Germinal center (tissue), 1 donor: ENCODE measurements at places on chromosomes 5 and 9.
A peak's percentile ranks its signal among the peaks of the same experiment; 100 is the strongest.

DNA sequence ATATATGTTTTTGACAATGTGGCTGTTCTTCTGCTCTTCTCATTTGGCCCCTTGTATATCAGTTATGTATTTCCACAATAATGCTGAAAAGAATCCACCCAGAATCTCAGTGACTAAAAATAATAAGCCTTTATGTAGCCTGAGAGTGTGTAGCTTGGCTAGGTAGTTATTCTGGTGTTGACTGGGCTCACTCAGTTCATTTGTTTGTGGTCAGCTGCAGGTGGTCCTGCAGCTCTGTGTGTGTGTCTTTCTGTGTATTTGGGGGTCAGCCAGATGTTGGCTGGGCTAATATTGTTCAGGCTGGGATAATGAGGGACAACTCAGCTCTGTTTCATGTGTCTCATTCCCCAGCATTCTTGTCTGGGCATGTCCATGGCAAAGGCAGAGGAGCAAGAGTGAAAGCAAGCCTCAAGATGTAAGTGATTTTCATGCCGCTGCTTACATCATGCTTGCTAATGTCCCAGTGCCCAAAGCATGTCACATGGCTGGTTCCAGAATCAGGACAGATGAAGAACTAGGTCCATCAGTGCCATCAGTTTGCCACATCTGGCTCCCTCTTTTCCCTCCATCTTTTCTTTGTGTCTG lies 162.8 kb downstream of the KCTD16 start:
- DNase-seq = no peak

GRCh38 chr5:104241046-104241445 lies 678.5 kb upstream of the NUDT12 start:
- DNase-seq = no peak

- peak; percentile 29 for DNase-seq
Measured at GRCh38 chr9:107137495-107138202, 145.4 kb upstream of the RAD23B start.

GRCh38 chr5:30808996-30809395 lies 384.5 kb upstream of the CDH6 start:
- no peak for DNase-seq

- no peak for DNase-seq
Measured at GRCh38 chr5:126277762-126278161, 145.4 kb upstream of the GRAMD2B start.

- peak; percentile 64 for DNase-seq
Measured at GRCh38 chr9:76576344-76576743, 117.4 kb downstream of the GCNT1 start.

DNA sequence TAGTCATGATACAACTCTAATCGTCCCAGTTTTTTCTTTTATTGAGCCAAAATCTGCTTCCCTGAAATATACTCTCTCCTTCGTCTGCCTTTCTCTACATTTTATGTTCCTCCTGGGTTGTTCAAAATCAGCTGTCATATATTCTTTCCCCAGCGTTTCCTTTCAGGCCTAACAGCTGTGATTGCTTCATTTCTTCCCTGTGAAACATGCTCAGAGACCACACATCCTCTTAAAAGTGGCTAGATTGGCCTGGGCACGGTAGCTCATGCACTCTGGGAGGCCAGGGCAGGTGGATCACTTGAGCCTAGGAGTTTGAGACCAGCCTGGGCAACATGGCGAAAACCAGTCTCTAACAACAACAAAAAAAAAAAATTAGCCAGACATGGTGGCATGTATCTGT lies 25.1 kb downstream of the NFX1 start:
- DNase-seq = no peak

DNA sequence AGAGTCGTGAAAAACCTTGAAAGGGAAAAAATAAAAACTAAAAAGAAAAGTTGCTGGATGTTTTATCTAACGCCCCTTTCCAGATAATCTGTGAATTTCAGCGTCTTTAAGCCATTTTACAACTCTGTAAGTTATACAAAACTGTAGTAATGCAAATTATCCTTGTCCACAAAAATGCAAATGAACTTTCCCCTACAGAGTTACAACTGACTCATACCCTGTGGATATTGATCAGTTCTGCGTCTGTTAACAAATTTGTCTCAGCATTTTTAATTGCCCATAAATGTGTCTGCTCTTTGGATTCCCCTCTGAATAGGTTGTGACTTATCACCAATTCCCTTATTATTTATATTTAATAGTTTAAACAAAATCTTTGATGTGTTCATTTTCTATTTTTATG lies 105.9 kb upstream of the PRLR start:
- DNase-seq = no peak

DNA sequence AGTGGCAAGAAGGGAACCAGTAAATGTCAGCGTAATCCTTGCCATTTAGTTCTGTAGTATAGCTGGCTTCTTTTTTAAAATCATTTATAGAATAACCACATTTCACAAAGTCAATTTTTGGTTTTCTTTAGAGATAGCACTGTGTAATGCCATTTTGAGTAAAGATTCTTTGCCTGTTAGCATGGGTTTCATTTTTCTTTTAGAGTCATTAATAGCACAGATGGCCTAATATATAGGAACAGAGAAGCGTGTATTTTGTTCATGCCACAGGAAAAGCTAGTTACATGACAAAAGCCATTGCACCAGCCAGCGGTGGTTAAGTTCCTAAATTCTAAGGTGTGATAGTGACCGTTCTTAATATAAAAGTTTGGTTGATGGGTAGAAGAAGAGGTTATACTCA lies 1363.9 kb downstream of the MAT2B start:
- no peak for DNase-seq

DNA sequence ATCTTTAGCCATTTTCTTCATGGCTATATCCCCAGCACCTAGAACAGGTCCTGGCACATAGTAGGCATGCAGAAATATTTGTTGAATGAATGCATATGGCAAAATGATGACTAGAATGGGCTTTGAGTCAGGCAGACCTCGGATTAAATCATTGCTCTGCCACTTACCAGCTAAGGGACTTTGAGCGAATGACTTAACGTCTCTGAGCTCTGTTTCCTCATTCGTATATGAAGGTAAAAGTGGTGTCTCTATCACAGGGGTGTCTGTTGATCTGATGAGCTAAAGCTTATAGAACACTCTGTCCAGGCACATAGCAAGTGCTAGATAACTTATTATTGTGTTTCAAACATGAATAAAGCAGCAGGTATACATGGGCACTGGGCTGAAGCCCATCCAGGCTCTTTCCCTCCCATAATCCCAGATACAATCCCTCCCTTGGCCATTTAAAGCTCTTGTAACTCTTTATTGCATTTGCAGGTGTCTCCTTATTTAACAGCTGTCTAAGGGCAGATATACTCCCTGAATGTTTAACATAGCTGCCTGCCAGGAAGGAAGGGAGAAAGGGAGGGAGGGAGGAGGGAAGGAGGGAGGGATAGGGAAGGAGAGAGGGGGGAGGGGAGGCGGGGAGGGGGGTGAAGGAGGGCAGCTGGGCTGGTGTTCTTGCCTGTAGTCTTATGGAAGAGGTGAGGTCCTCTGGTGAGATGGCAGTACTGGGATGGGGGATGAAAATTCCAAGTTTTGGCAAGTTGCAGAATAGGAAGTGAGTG lies 23.2 kb upstream of the STXBP1 start:
- DNase-seq = no peak

- no peak for DNase-seq
Measured at GRCh38 chr9:124272979-124273378, 15.2 kb downstream of the NEK6 start.

DNA sequence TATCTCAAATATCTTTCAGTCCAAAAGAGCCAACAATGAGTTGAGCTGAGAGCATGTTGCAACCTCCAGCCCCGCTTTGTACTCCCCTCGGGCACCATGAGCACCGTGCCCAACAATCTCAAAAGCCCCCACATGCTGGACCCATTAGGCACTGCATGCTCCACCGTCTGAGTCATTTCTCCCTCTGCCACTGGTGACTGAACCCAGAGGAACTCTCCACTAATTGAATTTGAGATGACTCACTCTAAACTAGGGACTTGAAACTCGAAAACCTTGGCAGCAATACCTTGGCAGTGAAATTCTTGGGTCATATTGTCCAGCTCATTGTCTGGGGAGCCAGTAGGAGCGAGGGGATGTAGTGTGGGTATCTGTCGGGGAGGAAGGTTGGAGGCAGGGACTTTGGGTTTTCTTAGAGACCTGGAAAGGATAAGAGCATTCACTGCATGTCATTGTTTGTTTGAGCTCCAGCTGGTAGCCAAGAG lies 49.9 kb upstream of the SLIT3 start:
- DNase-seq = no peak

DNA sequence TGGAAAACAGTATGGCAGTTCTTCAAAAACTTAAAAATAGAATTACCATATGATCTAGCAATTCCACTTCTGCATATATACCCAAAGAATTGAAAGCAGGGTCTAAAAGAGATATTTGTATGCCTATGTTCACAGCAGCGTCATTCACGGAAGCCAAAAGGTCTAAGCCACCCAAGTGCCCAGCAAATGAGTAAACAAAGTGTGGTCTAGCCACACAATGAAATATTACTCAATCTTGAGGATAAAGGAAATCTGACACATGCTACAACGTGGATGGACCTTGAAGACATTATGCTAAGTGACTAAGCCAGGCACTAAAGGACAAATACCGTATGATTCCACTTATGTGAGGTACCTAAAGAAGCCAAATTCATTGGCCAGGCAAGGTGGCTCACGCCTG lies 11.1 kb upstream of the MED27 start:
- no peak for DNase-seq

GRCh38 chr9:106277966-106278365 lies 583.6 kb downstream of the TMEM38B start:
- no peak for DNase-seq

DNA sequence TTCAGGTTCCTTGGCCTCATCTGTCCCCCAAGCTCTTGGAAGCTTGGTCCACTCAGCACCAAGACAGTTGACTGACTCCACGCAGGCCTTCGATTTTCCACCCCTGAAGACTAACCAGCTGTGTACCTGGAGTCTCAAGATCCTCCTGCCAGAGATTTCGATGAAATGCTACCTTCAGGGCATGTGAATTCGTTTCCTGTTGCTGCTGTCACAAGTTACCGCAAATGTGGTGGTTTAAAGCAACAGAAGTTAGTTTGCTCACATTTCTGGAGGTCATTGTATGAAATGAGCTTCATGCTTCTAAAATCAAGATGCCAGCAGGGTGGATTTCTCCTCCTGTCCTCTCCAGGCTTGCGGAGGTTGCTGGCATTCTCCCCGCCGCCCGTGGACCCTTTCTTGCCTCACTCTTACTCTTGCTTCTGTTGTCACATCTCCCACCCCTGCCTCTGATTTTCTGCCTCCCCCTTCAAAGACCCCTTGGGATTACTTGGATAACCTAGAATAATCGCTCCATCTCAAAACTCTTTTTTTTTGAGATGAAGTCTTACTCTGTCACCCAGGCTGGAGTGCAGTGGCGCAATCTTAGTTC lies 27.6 kb upstream of the RETREG1 start:
- DNase-seq = no peak

- no peak for DNase-seq
Measured at GRCh38 chr9:22169243-22169642, 160.1 kb upstream of the CDKN2B start.

DNA sequence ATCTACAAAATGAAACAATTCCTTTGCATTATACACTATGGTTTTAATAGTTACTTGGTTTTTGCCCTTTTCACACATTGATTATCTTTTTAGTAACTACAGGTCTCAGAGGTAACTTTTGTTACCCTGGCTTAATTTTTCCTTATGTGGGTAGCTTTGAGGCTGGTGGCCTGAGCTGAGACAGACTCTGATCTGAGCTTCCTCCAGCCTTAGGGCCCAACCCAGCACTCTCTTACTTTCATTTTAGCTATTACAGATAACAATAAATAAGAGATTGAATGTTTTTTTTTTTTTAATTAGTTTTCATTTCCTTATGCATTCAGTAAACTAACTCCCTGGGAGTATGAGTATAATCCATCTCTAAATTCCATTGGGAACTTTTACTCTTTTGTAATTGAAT lies 15.1 kb upstream of the OXCT1 start:
- DNase-seq = no peak

DNA sequence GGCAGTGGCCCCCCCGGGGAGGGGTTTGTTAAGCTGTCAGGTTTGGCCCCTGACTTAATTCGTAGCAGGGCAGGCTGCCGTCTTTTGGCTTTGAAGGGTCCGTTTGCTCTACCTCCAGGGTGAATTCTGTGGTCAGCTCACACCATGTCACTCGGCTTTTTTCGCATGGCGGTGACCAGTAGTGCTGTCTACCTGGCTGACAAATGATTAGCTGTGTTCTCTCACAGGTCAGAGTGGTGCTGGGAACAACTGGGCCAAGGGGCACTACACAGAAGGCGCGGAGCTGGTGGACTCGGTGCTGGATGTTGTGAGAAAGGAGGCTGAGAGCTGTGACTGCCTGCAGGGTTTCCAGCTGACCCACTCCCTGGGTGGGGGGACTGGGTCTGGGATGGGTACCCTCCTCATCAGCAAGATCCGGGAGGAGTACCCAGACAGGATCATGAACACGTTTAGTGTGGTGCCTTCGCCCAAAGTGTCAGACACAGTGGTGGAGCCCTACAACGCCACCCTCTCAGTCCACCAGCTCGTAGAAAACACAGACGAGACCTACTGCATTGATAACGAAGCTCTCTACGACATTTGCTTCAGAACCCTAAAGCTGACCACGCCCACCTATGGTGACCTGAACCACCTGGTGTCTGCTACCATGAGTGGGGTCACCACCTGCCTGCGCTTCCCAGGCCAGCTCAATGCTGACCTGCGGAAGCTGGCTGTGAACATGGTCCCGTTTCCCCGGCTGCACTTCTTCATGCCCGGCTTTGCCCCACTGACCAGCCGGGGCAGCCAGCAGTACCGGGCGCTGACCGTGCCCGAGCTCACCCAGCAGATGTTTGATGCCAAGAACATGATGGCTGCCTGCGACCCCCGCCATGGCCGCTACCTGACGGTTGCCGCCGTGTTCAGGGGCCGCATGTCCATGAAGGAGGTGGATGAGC lies 1.4 kb downstream of the TUBB4B start:
- no peak for DNase-seq

GRCh38 chr5:177459357-177459756 lies 12.7 kb downstream of the PRR7 start:
- DNase-seq = no peak

- peak; percentile 87 for DNase-seq
Measured at GRCh38 chr5:122774861-122775549, at the start of gene SNX2. SNX2 (plus strand) TSS chr5:122775080; CDS start chr5:122775104, 24 bp downstream.

DNA sequence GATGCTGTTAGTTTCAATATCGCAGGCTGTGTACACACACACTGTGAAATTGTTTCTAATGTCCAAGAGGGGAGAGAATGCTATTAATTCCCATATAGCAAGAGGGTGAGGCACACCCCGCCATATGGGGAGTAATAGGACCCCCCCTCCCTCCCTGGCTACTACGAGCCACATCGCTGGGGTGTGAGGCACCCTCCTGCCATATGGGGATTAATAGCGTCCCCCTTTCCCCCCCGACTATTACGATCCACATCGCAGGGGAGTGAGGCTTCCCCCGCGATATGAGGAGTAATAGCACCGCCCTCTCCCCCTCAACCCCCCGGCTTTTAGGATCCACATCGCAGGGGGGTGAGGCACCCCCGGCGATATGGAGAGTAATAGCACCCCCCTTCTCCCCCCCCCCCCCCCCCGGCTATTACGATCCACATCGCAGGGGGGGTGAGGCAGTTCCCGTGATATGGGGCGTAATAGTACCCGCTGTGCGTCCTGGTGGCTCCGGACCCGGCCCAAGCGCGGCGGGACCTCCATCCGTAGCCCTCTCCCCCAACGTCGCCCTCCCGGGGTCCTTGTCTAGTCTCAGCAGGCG lies 494 bp upstream of the STK32A start:
- no peak for DNase-seq

- no peak for DNase-seq
Measured at GRCh38 chr9:9117866-9118265, 1318.3 kb upstream of the DMAC1 start.

- DNase-seq = no peak
Measured at GRCh38 chr5:56306433-56307150, 73.5 kb upstream of the ANKRD55 start.
